ENCODE measurements at places on chromosomes 12 and 14. TPM values are rescaled to one million over a fixed set of nuclear protein-coding genes. Genes with fewer than 3 reads are reported as not detected.

The SLC2A13 gene
- polyA plus RNA-seq, result 3.5 TPM

The DDX47 gene
- 35.3 TPM for polyA plus RNA-seq

The CELA1 gene
- not detected for polyA plus RNA-seq

The SERPINA9 gene
- not detected for polyA plus RNA-seq

The SAMD15 gene
- polyA plus RNA-seq, result 0.54 TPM

The EEF1AKMT3 gene
- 5.5 TPM for polyA plus RNA-seq

The KRT2 gene
- not detected for polyA plus RNA-seq

The LUM gene
- 440 TPM for polyA plus RNA-seq

The KRT77 gene
- polyA plus RNA-seq, result not detected

The ADGRD1 gene
- 3.3 TPM for polyA plus RNA-seq

The TAS2R20 gene
- polyA plus RNA-seq, result not detected

The CEP83 gene
- polyA plus RNA-seq, result 3.5 TPM

The GPR84 gene
- polyA plus RNA-seq, result 1.0 TPM

The SCYL2 gene
- polyA plus RNA-seq, result 7.8 TPM

The LYZ gene
- polyA plus RNA-seq, result 48.7 TPM
